ENCODE measurements at places on chromosomes 6 and 20.

- DNase-seq = no peak
Observed at GRCh38 chr20:4932061-4932460, 69.2 kb downstream of the SLC23A2 start.

- DNase-seq = no peak
Observed at GRCh38 chr20:24729896-24730605, 219.0 kb upstream of the CST7 start.

DNA sequence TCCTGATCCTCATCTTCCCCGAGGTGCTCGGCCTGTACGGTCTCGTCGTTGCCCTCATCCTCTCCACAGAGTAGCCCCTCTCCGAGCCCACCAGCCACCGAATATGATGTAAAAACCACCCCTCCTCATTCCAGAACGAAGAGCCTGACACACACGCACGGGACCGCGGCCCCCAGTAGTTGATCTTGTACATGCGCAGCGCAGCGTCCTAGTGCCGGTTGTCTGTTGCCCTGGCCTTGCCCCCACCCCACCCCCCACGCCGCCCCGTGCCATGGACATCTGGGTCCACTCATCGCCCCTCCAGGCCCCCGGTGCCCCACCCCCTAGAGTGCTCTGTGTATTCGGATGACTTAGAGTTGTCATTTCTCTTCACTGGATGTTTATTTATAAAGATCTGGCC, 5.2 kb upstream of the PRPH2 start:
- DNase-seq = no peak

- no peak for DNase-seq
Observed at GRCh38 chr6:97288188-97288587, 5.2 kb upstream of the MMS22L start.

- DNase-seq = no peak
Observed at GRCh38 chr6:122098201-122098678, 301.2 kb upstream of the HSF2 start.

DNA sequence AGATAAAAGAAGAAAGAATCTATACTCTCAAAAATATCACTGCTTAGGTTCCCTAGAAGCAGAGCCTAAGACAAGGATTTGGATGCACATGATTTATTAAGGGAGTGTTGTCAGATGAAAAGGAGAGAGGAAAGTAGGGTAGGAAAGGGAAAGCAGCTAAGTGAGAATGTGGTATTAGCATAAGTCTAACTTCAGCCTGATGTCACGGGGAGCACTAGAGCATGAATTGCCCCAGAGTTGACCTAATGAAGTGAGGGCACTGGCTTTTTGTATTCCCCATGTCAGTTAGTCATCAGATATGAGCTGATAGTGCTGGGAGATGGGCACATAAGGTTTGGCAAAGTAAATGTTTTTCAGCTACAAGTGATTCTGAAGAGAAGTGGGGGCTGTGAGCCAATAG, 129.0 kb upstream of the THEMIS start:
- DNase-seq = no peak

DNA sequence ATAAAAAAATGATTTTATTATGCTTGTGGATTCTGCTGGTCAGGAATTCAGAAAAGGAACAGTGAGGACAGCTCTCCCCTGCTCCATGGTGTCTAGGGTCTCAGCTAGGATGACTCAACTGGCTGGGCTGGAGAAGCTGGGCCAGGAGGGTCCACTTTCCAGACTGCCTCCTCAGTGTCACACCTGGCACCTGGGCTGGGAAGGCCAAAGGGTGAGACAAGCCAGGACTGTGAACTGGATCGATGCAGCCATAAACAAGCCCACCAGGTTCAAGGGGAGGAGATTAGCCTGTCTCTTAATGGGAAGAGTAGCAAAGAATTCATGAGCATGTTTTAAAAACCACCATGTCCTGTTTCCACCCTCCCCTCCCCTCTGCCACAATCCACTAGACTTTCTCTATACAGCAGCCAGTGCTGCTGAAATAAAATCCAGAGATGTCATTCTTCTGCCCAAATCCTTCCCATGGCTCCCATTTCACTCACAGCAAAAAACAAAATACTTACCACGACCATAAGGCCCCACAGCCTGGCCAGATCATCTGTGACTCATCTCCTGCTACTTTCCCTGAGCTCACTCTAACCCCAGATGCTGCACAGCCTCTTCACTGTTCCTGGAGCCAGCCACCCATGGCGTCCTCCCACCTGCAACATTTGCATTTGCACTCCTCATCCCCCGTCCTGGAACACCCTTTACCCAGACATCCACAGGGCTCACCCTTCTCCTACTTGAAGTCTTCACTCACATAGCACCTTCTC, 13.8 kb downstream of the SPTLC3 start:
- DNase-seq = no peak

GRCh38 chr6:167569041-167569805, 244.3 kb downstream of the TTLL2 start:
- no peak for DNase-seq

DNA sequence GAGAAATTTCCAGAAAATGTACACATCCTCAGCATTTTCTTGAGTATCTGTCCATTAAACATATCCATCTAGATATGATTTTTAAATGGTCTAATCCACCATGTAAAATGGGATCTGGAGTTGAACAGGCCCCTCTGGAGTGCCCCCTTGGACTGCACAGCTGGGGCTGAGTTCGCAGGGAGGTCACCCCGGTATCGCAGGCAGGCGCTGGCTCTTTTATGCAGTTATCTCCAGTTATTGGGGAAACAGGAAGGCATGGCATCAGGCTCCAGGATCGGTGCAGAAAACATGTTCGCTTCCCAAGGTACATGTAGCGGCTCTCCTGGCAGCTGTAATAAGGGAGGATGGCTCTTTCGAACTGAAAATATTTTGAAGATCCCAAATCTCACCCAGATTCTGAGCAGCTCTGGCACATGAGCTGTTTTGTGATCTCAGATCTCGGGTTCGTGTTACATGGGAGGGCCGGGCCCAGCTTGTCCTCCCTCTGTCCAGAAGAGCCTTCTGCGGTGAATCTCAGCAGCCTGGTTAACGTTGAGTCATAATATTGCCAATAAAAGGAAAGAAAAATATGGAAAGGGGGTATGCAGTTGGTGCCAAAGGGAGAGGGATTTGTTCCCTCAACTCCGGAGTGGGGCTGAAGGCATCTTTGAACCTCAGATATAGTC, 167.7 kb downstream of the EYA2 start:
- no peak for DNase-seq

DNA sequence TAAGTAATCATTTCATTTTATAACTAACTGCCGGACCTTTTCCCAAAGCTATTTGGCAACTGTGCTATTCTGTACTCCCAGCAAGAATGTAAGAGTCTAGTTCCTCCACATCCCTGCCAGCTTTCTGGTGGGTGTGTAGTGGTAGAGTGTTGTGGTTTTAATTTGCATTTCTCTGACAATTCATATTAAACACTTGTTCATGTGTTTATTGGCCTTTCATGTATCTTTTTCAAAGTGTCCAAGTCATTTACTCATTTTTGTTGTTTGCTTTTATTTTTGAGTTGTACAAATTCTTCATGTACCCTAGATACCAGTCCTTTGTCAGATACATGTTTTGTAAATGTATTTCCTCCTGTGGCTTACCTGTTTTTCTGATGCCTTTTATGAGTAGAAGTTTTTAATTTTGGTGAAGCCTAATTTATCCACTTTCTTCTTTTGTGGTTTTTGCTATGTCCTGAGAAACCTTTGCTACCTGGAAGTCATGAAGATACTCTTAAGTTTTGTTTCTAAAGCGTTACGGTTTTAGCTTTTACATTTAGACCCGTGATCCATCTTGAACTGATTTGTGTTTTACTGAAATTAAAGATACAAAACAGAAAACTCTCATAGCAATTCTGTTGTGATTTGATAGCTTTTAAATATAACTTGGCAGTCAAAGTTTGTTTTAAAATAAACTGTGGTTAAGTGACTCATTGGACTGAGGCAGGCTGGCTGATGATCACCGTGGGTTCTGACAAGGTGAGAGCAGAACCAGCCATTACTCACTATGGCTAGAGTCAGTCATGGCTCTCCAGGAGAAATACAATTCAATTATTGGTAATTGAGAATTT, 8.0 kb downstream of the MYLIP start:
- DNase-seq = no peak

DNA sequence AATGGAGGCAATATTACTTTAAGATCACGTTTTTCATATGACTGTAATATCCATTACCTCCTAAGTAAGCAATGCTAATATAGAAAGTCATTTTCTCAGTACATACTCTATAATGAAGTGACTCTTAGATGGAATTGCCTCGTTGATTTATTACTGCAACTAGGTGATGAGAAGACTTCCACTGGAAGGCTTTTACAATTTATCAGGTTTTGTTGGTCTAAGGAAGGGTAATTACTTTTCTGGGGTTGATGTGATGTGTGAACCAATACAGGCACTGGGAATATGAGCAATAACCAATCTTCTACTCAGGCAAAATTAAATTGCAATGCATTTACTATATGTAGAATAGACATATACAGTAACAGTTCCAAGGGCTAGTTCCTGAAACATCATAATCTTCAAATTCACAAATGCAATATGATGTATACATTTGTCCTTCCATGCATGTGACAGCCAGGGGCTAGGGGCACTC, 635.0 kb downstream of the QKI start:
- DNase-seq = no peak

DNA sequence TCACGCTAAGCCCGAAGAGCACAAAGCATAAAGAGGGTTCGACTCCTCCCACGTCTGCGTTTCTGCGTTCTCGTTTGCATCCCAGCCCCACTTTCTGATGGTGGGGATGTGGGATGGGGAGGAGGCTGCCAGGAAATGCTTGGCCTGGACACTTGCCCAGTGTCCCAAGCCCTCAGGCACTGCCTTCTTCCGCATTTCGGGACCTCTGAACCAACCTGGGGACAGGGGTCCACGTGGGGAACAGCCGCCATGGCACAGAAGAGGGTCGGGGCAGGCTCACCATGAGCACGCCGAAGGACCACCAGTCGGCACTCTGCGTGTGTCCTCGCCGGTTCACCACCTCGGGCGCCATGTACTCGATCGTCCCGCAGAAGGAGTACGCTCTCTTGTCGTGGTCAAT, 88.2 kb downstream of the RAMACL start:
- DNase-seq = no peak

GRCh38 chr20:3105256-3106137, 21.0 kb upstream of the AVP start:
- no peak for DNase-seq

- no peak for DNase-seq
Observed at GRCh38 chr6:45921691-45922281, 93.9 kb downstream of the CLIC5 start.

- DNase-seq = no peak
Observed at GRCh38 chr6:72421387-72421786, 200.5 kb upstream of the KCNQ5 start.

- DNase-seq = no peak
Observed at GRCh38 chr20:24996449-24997377, 4.2 kb upstream of the APMAP start.

GRCh38 chr20:34215711-34216381, 25.4 kb upstream of the ASIP start:
- DNase-seq = peak; percentile 76

- no peak for DNase-seq
Observed at GRCh38 chr6:120648713-120649112, 685.6 kb downstream of the TBC1D32 start.

DNA sequence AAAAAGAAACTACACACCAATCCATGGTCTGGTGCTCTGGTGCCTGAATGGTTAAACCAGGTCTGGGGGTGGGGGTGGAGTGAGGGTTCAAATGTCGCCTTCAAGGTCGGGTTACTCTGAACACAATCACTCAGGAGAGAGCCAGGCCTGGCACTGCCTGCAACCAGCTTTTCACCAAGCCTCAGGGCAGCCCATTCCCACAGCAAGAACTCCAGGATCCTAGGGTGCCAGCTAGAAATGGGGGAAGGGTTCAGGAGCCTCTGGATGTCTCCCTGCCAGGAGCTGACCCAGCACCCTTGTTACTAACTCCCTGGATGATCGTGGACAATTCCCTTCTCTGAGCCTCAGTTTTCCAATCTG, 6.7 kb downstream of the SDC4 start:
- no peak for DNase-seq

DNA sequence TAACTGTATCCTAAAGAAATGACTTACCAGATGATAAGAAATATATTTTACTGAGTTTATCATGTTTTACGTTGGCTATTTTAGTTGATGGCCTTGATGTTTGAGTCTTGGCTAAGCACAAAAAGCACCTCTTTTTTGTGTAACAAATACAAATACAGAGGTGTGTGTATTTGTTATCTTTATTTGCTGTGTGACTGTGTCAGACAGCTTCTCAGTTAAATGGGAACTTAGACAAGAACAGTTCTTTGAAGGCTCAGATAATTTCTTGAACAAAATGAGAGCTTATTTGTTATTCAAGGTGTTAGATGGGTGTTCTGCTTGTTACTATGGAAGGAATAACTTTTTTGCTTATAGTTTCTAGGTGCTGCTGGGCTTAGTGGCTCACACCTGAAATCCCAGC, 95.4 kb downstream of the RPS12 start:
- DNase-seq = no peak

GRCh38 chr6:141878686-141879085, 254.0 kb upstream of the GJE1 start:
- no peak for DNase-seq

DNA sequence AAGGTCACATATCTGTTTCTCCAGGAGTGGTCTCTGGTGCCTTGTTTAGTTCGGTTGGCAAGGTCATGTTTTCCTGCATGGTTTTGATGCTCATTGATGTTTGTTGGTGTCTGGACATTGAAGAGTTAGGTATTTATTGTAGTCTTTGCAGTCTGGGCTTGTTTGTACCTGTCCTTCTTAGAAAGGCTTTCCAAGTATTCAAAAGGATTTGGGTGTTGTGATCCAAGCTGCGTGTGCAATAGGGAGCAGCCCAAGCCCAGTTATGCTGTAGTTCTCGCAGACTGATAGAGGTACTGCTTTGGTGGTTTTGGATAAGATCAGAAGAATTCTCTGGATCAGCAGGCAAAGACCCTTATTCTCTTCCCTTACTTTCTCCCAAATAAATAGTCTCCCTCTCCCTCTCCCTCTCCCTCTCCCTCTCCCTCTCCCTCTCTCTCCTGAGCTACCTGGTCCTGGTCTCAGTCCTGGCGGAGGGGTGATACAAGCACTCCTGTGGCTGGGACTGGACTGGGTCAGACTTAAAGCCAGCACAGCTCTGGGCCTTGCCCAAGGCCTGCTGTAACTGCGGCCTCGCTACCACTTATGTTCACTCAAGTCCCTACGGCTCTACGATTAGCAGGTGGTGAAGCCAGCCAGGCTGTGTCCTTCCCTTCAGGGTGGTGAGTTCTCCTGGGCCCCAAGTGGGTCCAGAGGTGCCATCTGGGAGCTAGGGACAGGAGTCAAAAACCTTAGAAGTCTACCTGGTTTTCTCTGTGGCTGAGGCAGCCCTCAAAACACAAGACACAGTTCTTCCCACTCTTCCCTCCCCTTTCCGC, 27.3 kb upstream of the GRM4 start:
- DNase-seq = no peak

GRCh38 chr6:2949536-2950083, 21.8 kb downstream of the SERPINB6 start:
- DNase-seq = no peak

- DNase-seq = peak; percentile 12
Observed at GRCh38 chr6:89818977-89819335, 638 bp downstream of the MDN1 start.

GRCh38 chr6:145929037-145929633, 35.0 kb downstream of the SHPRH start:
- DNase-seq = no peak

GRCh38 chr6:36118550-36119107, 11.7 kb upstream of the MAPK13 start:
- no peak for DNase-seq

GRCh38 chr20:44780226-44780625, 30.1 kb downstream of the RIMS4 start:
- peak; percentile 51 for DNase-seq
